ENCODE measurements at places on chromosomes 11 and 22.

GRCh38 chr11:20154381-20154780 lies 5.9 kb downstream of the DBX1 start:
- no peak for DNase-seq

DNA sequence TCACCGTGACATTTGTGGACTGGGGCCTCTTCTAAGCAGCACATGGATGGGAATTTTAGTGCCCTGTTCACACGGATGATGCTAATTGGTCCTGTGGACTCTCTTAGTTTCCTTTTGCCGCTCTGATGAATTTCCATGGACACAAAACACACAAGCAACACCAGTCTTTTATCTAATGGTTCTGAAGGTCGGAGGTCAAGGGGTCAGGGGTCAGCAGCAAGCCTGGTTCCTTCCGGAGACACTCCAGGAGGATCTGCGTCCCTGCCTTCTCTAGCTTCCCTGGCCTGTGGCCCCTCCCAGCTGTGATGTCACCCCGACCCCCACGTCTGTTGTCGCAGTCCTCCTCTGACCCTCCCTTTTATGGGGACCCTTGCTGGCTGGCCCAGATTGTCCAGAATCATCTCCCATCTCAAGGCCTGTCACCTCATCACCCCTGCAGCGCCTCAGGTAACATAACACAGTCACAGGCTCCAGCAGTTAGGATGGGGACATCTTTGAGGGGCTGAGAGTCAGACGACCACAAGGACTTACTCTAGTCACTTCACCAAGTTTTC lies 6.8 kb downstream of the NADSYN1 start:
- no peak for DNase-seq

DNA sequence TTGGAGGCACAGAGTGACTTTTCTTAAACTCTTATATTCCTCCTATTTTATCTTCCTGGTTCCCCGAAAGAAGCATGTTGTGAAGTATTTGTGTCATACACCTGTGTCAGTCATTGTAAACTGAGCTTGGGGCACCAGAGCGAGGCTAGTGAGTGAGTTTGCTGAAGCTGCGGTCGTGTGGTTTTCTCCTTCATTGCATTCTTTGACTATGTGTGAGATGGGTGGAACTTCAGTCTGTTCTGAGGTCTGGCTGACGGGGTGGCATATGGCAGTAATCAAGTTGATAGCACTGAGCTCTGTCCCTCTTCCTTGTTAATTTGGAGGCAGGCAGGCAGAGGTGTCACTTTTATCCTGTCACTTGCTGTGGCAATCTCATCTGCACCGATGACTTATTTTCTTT lies 4.2 kb downstream of the VPS26B start:
- DNase-seq: no peak

DNA sequence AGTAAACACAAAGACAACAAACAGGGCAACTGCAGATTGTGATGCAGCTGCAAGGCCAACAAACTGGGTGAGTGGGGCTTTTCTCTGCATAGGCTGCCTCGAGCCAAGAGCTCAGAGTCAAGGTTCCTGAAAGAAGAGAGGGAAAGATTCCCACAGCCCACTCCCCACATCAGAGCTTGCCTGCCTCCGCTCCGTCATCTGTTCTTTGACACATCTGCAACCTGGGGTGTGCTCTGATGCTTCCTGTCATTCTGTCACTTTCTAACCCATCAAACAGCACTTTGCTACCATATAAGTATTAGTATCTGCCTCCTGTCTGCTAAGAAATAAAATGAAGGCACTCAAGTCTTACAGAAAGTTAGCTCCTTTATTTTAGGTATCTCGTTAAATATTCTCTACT lies 46.9 kb downstream of the C22orf31 start:
- DNase-seq: no peak

GRCh38 chr11:68872216-68873003 lies 30.7 kb upstream of the CPT1A start:
- no peak for DNase-seq

- DNase-seq: no peak
These were observed 25.0 kb downstream of the PARVG start for GRCh38 chr22:44205516-44206329.
